ENCODE measurements at places on chromosomes 5 and 9.

DNA sequence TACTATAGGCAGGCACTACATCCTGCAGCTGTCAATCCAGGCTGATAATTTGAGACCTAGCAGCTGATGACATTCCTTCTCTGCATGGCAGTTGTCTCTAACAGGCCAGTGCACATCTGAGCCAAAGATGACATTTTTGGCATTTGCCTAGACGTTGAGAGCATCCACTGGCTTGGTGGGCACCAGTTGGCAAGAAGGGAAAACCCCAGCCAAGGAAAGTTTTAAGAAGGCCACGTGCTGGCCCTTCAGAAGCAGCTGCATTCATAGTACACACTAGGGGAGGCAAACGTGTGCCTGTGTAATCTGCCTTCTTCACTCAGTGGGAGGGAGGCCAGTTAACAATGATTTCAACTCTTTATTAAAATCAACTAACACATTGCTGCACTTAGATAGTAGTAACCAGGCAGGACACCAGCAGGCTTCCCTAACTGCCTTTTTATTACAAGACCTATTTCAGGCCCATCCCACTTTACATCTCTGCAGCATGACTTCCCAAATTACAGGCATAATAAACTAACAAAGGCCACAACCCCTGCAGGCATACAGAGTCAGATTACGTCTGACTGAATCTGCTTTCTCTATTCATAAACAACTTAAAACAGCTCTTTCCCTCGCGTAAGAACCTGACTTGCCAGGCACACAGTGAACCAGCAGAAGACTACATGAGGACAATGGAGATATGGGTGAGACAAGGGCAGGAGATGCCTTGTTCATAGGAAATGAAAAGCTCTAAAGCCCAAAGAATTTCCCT, 576.3 kb downstream of the PDE4D start:
- DNase-seq, result no peak

GRCh38 chr9:72013292-72013760, 47.1 kb downstream of the C9orf57 start:
- DNase-seq, result no peak

DNA sequence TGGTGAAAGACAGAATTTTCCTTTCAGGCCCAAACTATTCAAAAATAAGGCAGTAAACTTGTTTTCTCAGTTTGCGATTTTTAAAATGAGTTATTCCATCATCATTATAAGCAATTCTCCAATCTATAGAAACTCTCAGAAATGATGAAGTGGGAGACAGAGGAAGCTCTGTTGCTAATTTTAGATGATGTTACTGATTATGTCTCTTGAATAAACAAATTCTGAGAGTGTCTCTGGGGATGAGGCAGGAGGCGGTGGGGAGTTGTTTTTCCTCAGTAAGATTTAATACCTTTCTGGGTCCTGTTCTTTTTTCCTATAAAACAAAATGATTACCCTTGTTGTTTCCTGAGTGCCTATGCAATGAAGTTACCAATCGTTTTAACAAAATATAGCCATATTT, 43.9 kb upstream of the TEX48 start:
- DNase-seq, result no peak

DNA sequence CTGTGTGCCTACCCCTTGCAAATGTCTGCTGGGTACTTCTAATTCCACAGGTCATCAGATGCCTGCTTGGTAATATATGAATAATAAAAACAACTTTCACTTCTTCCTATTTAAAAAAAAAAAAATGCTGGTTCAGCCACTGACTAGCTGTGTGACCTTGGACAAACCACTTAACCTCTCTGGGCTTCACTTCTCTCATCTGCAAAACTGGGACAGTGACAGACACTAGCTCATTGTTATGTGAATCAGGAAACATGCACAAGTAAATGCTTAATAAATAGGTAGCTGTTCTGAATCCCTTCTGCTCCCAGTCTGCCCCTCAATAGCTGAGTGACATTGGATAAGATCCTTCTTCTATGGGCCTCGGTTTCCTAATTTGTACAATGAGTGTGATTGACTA, 62.6 kb upstream of the HAND1 start:
- DNase-seq, result no peak

DNA sequence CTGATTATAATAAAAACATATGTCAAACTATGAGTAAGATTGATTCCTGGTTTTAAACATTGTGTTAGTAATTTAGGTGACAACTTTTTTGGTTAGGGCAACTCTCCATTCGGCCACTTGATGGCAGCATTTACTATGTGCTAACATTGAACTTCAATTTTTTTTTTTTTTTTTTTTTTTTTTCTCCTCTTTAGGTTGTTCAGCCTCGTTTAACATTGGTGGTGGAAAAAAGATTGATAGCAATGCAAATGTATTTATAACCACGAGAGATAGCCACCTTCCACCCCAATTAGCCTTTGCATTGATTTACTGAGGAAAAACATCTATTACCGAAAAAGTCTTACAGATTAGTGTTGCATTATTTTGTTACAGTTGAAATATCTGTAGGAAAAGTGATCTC, 159.1 kb downstream of the CSNK1G3 start:
- DNase-seq, result peak; percentile 64

DNA sequence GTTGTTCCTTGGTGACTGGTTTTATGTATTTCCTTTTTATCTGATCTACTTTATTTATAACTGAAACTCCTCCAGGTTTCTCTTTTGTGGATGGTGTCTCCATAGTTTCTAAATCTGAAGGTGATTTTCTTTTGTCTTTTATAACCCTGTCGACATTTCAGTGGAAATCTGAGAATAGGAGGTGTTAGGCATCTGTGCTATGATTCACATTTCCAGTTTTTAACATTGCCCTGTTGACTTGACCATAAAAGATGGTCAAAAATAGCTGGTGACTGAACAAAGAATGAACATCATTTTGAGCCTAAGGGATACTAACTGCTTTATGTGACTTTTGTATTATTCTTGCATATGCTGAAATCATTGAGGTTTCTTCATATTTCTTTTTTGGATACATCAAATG, 190.5 kb downstream of the PCSK1 start:
- DNase-seq, result no peak
